ENCODE measurements at places on chromosomes 7 and 10.

DNA sequence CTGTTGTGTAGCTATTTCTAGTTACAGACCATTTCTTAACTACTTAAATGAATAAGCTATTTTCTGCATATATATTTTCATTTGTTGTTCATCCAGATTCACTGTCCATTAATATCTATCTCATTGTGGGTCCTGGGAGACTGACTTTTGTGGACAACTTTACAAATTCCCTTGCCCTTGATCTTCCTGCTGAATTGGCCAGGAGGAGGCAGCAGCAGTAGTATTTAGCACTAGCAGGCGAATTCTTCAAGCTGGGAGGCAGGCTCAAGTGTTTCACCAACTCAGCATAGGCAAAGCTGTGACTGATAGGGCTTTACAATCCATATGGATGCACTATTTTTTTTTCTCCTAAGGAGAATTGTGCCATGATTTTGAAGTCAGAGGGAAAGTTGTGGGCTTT lies 461.0 kb upstream of the NRG3 start:
- no peak for DNase-seq

GRCh38 chr10:43123361-43124093 lies 14.7 kb upstream of the CSGALNACT2 start:
- DNase-seq = no peak

GRCh38 chr7:10718768-10719167 lies 254.9 kb upstream of the PHF14 start:
- DNase-seq = no peak

GRCh38 chr7:49403844-49404243 lies 369.6 kb upstream of the VWC2 start:
- no peak for DNase-seq

DNA sequence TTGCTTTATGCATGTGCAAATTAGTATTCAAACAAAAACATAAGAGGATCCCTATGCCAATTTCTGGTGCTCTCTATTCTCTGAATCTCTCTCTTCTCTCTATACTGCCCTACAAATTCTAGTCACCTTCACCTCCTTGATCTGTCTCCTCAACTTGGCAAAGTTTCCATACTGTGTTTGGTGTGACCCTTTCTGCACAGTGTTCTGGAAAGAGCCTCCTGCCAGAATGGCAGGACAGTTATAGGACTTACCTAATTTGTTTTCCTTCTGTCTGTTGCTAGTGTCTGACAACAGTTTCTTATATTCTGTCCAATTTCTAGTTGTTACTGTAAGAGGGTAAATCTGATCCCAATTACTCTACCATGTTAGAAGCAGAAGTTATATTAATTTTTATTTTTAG lies 34.3 kb downstream of the MAPK8 start:
- no peak for DNase-seq

DNA sequence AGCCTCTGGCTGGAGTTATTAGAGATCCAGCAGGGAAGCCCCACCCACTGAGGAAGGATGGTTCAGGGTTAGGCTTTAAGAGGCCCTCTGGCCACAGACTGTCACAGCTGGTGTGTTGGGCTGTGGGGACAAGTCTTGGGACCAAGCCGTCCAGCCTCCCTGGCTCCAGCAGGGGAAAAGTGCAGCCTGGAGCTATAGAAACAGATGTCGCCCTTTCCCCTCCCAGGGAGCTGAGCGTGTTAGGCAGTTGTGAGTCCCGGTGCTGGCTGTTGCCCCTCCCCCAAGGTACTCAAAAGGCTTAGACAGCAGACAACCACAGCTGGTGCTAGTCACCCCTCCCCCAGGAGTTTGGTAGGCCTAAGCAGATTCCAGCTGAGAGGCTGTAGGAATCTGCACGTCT lies 143.4 kb downstream of the TMEM168 start:
- DNase-seq = no peak

DNA sequence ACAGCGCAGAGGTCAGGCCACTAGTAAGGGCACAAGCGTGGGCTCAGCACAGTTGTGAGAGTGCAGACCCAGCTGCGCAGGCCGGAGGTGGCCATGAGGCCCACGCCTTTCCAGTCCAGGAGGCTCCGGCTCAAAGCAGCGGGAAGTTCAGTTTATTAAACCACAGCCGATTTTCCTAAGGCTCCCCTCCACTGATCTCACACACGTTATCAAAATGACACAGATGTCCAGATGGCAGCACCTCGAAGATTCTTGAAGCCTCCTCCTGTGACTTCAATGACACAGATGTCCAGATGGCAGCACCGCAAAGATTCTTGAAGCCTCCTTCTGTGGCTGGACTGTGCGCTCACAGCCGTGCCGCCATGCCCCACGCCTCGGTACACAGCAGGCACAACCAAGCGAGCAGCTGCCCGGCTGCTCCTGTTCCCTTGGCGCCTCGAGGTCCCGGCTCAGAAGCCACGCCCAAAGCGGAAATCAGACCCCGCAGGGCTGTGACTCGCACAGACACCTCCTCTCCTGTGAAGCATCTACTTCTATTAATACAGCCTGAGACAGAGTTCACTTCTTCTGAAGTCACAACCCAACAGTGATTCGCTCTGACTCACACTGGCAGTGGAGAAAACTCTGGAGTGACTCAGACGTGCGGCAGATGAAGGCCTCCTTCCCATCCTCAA lies 122.7 kb downstream of the MAD1L1 start:
- DNase-seq = peak; percentile 76

GRCh38 chr10:97229322-97230015 lies 43.7 kb upstream of the SLIT1 start:
- no peak for DNase-seq

- DNase-seq = no peak
Observed at GRCh38 chr7:131241386-131241785, 86.3 kb upstream of the MKLN1 start.

GRCh38 chr10:110751850-110752249 lies 107.7 kb downstream of the RBM20 start:
- DNase-seq = no peak

Measured in stimulated activated CD4-positive, alpha-beta T cell treated with anti-CD3 and anti-CD28 coated beads, Interleukin-15, amount 100 ng/mL, for 48 hours (primary cell).